Left colon (tissue), 2 donors: ENCODE measurements at places on chromosomes 1 and 21. TPM values are rescaled to one million over a fixed set of nuclear protein-coding genes. Genes with fewer than 3 reads are reported as not detected.

DIO1 gene
- not detected for total RNA-seq

GCSAML gene
- total RNA-seq, result 0.67 TPM

CLDN14 gene
- total RNA-seq, result 0.20 TPM

SPOCD1 gene
- total RNA-seq, result 0.45 TPM

LRRC53 gene
- total RNA-seq, result not detected

OR6N1 gene
- total RNA-seq, result not detected

CR2 gene
- total RNA-seq, result 0.53 TPM

DNA sequence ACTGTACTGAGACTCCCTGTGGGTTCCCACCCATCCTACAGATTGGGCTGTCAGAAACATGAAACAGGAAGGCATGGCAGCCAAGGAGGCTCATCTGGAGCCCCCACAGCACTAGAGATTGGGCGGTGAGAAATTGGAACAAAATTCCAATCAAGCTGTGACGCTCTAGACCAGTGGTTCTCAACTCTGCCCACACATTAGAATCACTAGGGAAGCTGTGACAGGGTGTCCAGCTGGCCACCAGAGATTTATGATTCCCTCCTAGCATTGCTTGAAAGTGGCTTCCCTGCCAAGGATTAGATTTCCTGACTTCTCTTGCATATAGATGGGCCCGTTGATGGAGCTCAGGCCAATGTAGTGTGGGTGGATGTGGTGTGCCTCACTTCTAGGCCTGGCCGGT lies 187.5 kb upstream of the ZC3H12A start:
- no peak for DNase-seq

DNA sequence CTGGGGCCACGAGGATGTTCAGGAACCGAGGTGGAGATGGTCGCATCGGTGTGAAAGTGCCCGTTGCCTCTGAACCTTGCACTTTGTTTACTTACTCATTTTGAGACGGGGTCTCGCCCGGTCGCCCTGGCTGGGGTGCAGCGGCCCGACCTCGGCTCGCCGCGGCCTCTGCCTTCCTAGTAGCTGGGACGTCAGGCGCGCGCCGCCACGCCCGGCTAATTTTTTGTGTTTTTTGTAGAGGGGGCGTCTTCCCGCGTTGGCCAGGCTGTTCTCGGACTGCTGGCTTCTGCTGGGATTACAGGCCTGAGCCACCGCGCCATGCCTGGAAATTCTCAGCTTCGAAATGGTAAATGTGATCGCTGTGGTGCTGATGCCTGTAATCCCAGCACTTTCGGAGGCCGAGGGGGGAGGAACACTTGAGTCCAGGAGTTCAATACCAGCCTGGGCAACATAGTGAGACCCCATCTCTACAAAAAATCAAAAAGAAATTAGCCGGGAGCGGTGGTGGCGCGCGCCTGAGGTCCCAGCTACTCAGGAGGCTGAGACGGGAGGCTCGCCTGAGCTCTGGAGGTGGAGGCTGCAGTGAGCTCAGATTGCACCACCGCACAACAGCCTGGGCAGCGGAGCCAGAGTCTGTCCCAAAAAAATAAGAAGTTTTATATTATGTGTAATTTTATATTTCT lies 684 bp upstream of the MRPL20 start:
- no peak for DNase-seq

DNA sequence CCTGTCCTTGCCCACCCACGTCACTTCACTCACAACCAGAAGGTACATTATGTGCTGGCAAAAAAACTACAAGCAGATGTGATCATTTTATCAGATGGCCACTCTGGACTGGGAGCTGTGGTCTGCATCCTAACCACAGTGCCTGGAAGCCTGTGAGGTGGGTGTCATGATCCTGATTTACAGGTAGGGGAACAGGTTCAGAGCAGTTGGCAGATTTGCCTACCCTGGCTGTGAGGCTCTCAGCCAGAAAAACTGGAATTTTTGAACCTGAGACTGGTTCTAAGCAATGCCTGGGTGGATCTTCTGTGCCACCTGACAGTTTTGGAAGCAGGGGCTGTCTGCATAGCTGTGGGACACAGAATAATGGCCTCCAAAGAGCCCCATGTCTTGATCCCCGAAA lies 150.8 kb downstream of the SYF2 start:
- no peak for DNase-seq

GRCh38 chr1:221824025-221824424 lies 82.1 kb upstream of the DUSP10 start:
- DNase-seq, result no peak

GRCh38 chr1:98102345-98103030 lies 181.7 kb upstream of the DPYD start:
- no peak for DNase-seq

- DNase-seq, result no peak
Observed at GRCh38 chr1:173175514-173176145, 31.5 kb downstream of the TNFSF4 start.

- no peak for DNase-seq
Observed at GRCh38 chr1:89563957-89564604, 39.5 kb downstream of the LRRC8B start.

- DNase-seq, result no peak
Observed at GRCh38 chr1:165629848-165630628, 996 bp upstream of the MGST3 start.

DNA sequence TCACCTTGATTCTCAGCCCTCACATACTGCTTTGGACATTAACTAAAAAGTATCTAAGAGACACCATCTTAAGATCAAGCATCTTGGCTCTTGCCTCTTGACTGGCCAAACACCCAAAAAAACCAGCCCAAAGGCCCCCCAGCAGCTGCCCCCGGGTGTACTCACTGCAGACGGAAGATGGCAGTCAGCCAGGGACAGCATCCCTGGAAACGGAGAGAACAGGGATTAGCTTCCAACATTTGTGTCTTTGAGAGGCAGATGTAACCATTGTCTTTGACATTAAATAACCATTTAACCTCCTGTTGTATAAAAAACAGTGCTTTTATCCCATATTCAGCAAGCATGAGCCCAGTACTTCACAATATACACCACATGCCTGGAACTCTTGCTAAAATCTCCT lies 11.3 kb downstream of the TMEM63A start:
- no peak for DNase-seq

- no peak for DNase-seq
Observed at GRCh38 chr1:165698761-165699052, 345 bp upstream of the ALDH9A1 start.

- no peak for DNase-seq
Observed at GRCh38 chr1:30790850-30791778, 33.5 kb upstream of the LAPTM5 start.
